ENCODE measurements at places on chromosomes 12 and 14. TPM values are rescaled to one million over a fixed set of nuclear protein-coding genes. Genes with fewer than 3 reads are reported as not detected.

Gene TMBIM6
- total RNA-seq: 333 TPM

Gene PPP1R3E
- total RNA-seq: 72.6 TPM

Gene OTOGL
- not detected for total RNA-seq

Gene GALNT9
- total RNA-seq: not detected

DNA sequence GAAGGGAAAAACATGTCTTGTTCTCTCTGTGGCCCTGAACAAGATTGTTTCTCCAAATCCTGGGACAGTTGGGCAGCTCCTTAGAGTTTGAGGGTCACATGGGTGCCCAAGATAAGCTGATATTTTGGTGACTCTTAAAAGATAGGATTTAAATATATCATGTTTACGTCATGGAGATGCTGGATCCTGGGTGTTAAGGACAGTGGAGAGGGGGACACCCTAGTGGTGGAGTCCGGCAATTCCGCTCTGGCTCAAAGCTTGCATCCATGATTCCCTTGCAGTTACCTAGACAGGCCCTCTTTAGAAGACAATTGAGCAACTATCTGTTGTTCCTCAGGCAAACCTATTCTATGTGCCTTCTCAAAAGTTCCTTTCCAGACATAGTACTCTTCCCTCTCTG, 101.8 kb downstream of the CMKLR1 start:
- no peak for DNase-seq
